Bronchial epithelial cell (primary cell): ENCODE measurements at places on chromosomes 16 and 17.

GRCh38 chr17:78510141-78511075 is 66.8 kb downstream of the DNAH17 start:
- DNase-seq = no peak

- no peak for DNase-seq
Observed at GRCh38 chr16:66936889-66937554, 1.7 kb downstream of the CES2 start.

DNA sequence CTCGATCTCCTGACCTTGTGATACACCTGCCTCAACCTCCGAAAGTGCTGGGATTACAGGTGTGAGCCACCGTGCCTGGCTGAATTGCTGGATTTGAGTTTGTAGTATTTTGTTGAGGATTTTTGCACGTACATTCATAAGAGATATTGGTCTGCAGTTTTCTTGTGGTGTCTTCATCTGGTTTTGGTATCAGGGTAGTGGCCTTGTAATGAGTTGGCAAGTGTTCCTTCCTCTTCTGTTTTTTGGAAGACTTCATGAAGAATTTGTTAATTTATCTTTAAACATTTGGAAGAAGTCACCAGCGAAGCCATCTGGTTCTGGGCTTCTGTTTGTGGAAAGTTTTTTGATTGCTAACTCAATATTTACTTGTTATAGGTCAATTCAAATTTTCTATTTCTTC is 26.9 kb downstream of the SPNS3 start:
- no peak for DNase-seq

GRCh38 chr16:85169333-85170065 is 57.2 kb upstream of the CIBAR2 start:
- DNase-seq = no peak

DNA sequence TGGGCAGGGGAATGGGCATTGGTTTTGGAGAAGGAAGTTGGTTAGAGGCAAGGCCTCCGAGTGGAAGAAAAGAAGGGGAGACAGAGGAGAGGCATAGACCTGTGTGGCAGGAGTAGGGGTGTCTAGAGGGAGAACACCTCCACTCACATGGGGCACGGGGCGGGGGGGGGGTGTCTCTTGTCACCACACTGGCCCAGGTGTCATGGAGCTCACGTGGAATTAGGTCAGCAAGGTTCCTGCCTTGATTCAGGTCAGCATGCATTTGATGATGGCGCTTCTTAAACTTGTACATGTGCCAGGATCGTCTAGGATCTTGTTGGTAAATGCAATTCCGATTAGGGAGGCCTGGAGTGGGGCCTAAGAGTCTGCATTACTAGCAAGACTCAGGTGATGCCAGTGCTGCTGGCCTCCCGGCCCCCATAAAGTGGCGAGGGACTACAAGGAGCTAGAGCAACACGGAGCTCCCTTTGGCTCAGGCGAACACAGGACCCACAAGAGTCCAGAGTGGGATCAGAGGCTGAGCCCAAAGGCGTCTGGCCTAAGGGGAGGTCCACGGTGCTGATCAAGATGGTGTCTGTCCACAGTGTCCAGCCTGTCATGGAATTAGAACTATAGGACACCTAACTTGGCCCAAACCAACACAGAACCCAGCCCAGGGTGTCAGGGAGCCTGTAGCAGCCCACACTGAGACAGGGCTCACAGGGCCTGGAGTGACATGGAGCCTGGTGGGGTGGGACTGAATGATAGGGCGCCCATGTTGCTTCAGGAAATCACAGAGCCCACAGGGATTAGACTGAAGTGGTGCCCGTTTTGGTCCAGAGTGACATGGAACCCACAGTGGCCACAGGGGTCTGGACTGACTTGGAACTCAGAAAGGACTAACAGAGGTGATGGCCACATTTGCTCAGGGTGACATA is 16.7 kb downstream of the EPOP start:
- no peak for DNase-seq

DNA sequence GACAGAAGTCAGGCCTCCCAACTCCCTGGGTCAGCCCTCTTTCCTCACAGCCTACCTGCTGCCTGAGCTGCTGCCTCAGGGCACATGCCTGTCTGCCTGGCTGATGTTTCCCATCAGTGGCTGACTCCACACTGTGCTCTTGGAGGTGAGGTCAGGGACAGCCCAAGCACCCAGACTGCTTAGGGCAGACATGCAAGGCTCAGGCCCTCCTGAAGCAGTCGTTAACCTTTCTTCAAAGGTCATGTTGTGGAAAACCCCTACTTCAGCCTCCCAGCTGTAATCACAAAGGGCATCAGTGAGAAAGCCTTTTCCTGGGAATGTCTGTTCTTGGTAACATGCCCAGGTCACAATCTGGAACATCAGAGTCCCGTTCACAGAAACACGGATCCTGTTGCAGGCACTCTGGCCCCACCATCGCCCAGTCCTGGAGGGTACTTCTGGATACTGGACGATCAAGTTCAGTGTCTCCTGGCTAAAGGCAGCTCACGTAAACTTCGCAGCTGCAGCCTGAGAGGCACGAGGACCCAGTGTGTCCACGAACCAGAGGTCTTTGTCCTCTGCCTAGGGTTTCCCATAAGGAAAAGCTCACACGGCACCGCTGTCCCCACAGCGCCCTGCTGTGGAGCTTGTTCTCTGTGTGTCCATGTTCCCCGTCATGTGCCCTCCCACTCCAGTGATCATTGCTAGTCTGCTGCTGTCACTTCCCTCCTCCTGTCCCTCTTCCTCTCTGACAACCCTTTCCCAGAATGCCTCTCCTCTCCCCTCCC is 54.9 kb downstream of the GNAO1 start:
- DNase-seq = peak; percentile 81

DNA sequence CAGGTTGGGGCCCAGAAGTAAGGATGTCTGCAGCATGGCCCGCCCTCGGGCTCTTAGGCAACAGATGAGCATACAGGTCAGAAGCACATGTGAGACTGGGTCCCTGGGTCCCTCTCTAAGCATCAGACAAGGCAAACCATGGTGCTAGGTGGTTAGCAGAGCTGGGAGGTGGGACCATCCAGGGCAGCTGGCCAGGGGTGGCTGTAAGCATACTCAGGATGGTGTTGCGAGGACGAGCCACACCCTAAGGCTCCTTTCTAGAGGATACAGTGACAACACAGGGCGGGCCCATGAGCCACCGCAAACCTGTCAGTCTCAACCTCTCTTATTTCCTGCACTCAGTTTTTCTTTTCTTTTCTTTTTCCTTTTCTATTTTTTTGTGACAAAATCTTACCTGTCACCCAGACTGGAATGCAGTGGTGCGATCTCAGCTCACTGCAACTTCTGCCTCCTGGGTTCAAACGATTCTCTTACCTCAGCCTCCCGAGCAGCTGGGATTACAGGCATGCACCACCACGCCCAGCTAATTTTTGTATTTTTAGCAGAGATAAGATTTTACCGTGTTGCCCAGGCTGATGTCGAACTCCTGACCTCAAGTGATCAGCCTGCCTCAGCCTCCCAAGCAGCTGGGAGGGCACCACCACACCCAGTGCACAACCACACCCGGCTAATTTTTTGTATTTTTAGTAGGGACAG is 3.6 kb downstream of the FA2H start:
- no peak for DNase-seq
